ENCODE measurements at places on chromosomes 6 and 20.

GRCh38 chr6:6633898-6634734 lies 45.6 kb downstream of the LY86 start:
- no peak for DNase-seq

GRCh38 chr6:141957271-141957670 lies 175.5 kb upstream of the GJE1 start:
- DNase-seq: no peak

DNA sequence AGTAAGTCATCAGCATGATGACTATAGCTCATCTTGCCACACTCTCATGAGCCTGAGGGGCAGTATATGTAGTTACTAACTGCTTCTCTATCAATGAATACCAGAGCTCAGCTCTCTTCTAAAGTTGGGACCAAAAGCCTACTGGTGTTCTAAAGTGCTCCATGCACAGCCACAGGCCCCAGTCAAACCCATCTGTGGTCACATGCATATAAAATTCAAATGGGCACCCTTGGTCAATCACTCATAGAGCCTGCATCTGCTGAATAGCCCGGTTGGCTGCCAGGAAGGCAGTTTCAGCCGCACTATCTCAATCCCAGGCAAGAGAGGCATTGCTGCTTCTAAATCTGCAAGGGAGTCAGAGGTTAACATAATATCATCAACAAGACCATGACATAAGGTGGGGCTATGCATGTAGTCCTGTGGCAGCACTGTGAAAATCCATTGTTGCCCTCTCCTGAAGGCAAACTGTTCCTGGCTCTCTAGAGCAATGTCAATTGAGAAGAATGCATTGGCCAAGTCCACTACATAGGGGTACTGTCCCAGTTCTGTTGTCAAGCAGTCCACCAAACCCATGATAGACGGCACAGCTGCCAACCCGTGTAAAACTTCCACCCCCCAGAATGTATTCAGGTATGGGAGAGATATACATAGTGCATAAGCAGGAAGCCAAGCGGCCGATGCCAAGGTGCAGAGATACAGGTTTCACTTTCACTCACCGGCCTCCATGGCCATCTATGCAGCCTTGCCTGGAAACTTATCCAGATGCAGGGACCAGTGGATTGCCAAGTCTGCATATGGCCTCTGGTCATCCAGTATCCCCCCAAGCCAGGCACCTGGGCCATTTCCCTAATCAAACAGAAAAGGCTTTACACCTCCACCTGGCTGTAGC lies 76.2 kb downstream of the ALDH8A1 start:
- no peak for DNase-seq

DNA sequence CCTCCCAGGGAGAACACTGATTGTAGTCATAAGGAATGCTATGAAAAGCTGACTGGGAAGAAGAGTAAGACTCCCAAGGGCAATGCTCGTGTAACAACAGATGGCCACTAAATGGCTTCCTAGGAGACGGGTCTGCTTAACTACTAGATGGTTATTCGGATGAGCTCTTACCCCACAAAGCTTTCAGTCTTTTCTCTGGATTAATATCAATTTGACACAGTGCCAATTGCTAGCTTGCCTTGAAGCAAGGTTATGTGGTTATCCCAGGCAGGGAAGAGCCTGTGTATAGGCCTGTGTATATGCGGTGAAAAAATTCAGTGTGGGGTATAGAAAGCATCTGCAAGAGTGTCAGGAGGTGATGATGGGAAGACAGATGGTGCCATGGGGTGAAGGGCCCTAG lies 86.4 kb upstream of the NOX3 start:
- DNase-seq: no peak

DNA sequence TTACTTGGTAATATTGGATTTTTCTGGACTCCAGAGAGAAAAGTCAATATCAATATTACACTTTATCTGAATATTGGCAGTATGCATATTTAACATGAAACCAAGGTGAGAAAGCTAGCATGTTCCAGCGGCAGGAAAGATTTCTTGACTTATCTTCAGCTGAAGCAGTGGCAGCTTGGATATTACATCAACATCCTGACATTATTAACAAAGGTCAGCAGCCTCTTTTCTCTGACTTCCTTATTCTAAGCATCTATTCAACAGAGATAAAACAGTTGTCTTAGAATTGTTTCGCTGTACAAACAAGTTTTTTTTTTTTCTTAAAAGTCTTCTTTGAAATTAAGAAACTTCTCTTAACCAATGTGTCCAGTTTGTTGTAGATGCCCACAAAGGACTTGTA lies 11.8 kb downstream of the DCBLD1 start:
- no peak for DNase-seq

GRCh38 chr6:144162977-144163376 lies 12.7 kb downstream of the STX11 start:
- DNase-seq: no peak

DNA sequence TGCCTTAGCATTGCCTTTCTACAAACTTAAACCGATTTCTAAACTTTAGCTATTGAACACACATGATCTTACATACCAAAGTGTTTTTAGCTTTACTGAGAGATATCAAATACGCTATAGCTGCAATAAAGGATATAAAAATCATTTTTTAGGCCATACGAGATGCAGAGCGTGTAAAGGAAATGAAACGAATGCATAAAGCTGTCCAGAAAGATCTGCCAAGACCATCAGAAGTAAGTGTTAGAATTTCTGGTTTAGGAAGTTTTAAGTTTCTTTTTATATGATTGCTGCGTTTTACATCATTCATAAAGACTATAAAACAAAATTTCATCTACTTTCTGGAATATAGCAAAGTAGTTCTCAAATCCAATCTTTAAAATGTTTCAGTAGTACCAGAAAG lies 38.4 kb downstream of the CDC5L start:
- DNase-seq: no peak

Data from upper lobe of left lung (tissue), 6 donors.